ENCODE measurements at places on chromosomes 1 and 21. TPM values are rescaled to one million over a fixed set of nuclear protein-coding genes. Genes with fewer than 3 reads are reported as not detected.

DNA sequence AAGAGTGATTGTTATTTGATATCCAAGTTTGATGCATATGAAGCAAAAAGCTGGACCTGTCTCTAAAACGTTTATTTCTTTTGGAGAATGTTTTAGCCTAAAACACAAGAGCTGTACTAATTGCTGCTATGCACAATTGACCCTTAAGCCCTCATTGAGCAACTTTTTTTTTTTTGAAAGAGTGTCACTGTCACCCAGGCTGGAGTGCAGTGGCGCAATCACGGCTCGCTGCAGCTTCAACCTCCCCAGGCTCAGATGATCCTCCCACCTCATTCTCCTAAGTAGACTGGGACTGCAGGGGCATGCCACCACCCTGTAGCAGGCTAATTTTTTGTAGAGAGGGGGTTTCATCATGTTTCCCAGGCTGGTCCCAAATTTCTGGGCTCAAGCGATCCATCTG lies 129.1 kb downstream of the PIK3R3 start:
- DNase-seq = no peak

DNA sequence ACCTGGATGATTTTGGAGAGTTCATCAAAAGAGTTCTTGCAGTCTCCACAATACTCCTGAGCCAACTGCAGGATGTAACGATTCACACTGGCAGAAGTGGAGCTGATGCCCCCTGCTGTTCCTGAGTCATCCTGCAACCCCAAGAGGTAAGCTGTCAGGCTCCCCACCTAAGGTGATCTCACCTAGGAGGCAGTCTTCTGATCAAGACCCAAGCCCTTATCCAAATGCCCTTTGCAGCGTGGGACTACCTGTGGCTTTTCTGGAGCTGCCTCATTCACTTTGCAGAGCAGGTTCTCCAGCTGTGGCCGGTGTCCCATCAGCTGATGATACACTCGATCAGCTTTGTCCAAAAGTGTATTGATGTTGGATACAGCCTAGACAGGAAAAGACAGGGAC lies 96.4 kb downstream of the UBR4 start:
- no peak for DNase-seq

DNA sequence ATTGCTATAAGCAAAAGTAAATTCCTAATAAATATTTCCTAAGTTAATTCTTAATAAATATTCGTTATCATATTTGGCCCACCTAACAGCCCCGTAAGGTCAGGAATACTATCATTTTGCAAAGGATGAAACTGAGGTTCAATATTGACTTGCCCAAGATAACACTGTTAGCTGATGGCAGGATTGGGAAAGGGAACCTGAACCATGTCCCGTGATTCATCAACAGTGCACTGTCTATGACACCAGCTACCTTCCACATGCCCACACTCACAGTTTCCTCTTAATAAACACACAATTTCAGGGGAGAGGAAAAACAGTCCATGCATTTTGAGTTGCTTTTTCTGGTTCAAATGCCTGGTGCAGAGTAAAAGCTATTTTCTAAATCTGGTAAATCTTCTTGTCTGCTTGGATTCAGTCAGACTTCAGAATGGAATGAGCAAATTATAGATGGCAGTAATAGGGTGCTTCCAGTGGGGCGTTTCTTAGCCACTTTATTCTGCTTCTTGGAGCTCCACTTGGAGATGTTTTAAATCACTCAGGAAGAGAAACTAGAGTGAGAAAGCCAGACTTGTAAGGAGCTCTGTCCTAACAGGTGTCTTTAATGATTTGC lies 354.6 kb downstream of the PDE4B start:
- no peak for DNase-seq

GRCh38 chr21:29737186-29737585 lies 202.6 kb downstream of the GRIK1 start:
- DNase-seq = no peak

The LDLRAD1 gene
- not detected for total RNA-seq

The TNFRSF8 gene
- 0.99 TPM for total RNA-seq

The KISS1 gene
- total RNA-seq = 1.5 TPM

Measured in left lung (tissue), 14 donors.